ENCODE measurements at places on chromosomes 3 and 15.

- DNase-seq: peak; percentile 80
Measured at GRCh38 chr15:84818261-84819131, 1.3 kb downstream of the ALPK3 start.

DNA sequence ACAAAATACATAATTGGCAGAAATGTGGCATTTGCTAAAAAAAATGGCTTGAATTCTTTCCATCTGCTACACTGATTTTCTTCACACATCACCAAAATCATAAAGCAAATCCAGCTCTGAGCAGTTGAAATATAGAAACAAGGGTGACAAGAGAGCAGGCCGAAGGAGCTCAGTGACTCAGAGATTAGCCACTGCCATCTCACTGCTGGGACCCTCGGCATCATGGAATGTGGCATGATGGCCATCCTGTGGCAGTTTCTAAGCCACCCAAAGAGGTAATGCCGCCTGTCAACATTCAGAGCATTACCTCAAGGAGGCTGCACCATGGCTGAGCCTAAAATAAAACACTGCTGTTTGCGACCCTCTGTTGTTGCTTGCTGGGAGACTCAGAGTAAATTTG, 80.5 kb upstream of the OSBPL11 start:
- DNase-seq: no peak

- no peak for DNase-seq
Measured at GRCh38 chr15:66482539-66482938, 15.0 kb downstream of the SNAPC5 start.

GRCh38 chr3:12774619-12775018, 15.6 kb upstream of the TMEM40 start:
- DNase-seq: no peak

DNA sequence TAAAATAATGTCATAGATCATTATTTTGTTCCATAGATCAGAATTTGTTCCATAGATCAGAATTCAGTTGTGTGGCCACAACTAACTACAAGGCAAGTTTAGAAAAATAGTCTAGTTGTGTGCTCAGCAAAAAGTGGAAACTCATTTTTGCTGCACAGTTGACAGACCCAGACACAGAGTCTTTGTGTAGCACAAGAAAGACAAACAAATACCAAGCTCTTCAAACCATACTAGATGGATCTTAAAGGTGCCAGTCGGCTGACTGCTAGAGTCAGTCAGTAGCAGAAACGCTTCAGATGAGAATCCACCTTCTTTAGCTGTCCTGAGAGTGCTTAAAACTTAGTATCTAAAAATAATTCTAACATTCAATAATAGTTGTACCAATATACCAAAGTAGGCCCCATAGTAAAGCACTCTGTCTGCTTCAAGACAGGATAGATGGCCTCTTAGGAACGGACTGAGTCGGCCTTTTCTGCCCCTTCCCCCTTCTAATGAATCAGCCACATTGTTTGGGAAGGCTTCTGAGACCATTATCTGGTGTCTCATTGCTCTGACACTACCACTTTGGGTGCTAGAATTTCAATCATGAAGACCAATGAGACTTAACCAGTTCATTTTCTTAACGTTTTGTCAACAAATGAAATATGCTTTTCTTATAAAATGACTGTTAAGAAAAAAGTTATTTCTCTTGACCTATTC, 27.7 kb upstream of the SLC4A7 start:
- DNase-seq: no peak

GRCh38 chr3:112123548-112123947, 9.5 kb downstream of the GCSAM start:
- no peak for DNase-seq

DNA sequence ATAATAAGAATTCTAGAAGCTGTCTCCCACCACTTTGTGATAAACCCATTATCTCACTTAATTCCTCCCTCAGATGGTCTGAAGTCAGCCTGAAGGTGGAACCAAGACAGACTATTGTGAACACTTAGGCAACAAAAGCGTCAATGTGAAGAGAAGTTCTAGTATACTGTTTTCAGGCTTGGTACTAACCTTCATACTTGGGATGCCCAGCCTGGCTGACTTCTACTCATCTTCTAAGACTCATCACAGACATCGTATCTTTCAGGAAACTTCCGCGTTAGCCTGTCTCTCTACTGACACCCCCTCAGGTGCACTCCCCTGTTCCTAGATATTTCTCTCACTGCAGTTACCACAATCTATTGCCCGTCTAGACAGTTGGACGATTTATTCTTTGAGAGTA, 201.2 kb downstream of the SATB1 start:
- DNase-seq: no peak

- no peak for DNase-seq
Measured at GRCh38 chr15:86165265-86166211, 85.9 kb downstream of the AGBL1 start.

- DNase-seq: no peak
Measured at GRCh38 chr15:91924183-91924582, 70.7 kb downstream of the SLCO3A1 start.

DNA sequence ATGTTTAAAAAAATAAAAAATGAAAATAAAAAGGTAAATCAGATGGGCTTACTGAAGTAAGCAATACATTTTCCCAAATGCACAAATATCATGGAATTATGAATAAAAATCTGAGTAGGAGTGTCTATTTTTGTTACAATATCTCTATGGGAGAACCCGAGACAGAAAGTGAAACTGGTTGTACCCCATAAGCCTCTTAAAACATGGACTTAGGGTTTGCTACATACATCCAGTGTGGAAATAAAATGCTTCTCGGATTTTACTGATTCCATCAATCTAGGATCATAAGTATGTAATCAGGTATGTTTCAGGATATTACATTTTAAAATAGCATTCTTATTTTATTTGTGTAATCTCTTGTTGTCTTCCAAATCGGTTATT, 177.8 kb upstream of the CDIN1 start:
- no peak for DNase-seq

GRCh38 chr3:160474416-160474838, 24.8 kb upstream of the TRIM59 start:
- DNase-seq: peak; percentile 40

GRCh38 chr3:150225986-150226385, 182.1 kb upstream of the TSC22D2 start:
- peak; percentile 60 for DNase-seq

GRCh38 chr3:53841296-53841695, 4.9 kb downstream of the CHDH start:
- no peak for DNase-seq

DNA sequence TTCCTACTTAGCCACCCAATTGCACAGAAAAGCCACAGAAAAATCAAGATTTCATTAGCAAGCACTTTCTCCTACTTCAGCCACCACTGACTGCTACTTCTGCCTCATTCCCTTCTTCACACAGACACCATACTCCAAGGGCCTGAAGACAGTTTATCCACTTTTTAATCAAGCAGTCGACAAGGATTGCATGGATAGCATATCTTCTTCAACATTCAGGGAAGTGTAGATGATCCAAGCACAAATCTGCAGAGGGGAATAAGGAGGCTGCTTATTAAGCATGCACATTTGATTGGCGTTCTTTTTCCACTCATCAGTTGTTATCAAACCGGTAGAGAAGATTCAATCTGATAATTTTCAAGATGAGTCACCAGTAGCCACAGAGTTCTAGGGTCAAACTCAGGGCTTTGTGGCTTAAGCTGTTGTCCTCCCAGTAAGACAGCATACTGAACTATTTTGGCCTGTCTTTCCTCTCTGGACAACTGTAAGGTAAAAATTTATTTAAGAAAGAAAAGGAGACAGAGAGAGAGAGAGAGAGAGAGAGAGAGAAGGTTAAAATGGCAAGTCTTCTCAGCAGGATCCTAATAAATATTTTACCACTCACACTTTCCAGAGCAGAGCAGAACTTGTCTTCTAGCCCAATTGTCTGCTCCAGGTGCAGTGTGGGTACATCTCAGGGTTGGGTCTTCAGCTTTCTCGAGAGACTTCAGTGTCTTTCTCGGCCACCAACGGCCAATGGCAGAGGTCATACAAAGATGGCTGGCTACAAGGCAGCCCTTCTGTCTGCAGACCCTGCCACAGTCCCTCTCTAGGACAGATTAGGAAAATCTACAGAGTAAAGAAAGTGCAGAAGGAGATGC, 80.6 kb upstream of the BHLHE40 start:
- no peak for DNase-seq

DNA sequence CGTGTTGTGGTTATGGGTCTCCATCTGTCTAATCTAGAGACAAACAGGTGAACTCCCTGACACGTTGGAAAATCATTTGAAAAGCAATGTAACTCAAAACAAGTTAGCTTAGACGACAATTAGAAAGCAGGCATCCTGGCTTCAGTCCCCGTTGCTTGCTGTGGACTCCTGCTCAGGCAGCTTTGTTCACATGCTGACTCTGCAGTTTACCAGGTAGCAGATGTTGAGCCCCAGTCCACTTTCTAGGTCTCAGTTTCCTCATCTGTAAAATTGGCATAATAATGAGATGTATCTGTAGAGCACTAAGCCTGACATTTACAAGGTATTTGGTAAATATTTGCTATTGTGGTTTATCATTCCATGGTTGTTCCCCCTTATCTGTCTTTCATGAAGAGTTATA, 327.2 kb upstream of the CHRM5 start:
- no peak for DNase-seq

DNA sequence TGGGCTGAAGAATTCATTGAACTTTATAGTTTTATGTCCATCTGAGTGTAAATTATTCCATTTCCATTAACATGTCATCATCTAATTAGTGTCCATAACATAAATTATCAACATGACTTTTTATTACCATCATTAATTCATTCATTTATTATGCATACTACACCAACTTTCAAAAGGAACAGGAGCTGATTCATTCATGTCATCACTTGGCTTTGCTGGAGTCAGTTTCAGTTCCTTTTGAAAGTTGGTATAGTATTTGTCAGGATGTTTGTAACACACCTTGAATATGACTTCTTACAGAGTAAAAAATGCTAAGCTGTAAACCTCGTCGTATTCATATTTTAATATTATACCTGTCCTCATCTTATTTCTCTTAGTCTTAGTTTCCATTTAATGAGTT, 298.0 kb upstream of the RBMS3 start:
- no peak for DNase-seq

DNA sequence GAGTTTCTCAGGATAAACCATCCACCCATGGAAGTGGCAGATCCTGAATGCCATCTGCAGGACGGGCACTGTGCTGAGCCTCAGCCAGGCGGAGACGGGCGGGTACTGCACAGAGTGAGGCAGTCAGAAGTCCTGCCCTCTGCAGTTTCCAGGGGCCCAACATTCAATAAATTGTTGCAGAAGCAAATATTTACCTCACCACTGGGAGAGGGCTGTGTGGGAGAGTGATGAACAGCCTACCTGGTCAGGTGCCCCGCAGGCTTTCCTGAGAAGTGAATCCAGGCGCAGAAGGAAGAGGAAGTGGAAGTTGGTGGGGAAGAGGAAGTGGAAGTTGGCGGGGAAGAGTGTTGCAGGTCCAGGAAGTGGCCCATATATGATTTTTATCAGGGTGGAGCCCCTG, 100.8 kb downstream of the SLCO3A1 start:
- DNase-seq: no peak

DNA sequence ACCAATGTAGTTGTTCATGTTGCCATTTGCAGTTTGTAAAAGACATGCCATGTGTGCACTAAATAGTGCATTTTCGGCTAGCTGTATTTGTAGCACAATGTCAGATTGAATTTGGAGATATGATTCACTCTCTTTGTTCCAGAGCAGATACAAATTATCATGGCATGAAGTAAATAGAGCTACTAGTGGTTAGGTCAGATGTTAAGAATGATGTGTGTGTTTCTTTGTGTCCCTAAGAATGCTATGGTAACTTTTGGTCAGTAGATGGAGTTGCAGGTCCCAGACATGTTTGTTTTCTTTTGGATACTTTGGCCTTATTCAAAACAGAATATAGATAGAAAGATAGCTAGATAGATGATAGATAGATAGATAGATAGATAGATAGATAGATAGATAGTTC, 595.8 kb downstream of the NLGN1 start:
- DNase-seq: peak; percentile 32

- DNase-seq: no peak
Measured at GRCh38 chr3:173351886-173352285, 45.7 kb upstream of the NLGN1 start.

DNA sequence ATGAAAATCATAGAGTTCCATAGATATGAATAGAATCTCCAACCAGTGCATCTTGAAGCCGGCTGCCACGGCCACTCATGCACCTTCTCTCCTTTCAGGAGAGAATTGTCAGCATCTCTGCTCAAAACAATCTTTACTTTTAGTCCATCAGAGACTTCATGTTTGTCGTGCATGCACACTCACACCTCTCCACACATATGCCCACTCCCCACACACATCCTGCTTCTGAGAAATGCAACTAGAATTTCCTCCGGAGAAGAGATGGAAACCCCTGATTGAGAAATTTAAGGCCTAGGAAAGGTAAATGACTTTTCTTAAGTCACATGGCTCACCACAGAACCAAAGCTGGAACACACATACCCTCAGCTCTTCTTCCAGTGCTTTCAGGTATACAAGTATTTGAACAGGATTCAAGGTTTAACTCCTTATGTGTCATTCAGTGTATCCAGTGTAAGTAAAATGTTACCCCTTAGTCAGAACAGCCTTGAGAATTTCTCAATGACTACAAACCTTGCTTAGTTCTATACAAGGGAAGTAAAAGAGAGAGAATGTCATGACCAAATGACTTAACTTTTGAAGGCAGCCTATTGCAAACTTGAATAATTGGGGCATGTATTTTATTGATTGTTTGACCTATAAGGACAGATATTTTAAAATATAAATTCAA, 69.1 kb upstream of the TSEN2 start:
- DNase-seq: no peak

- no peak for DNase-seq
Measured at GRCh38 chr15:25810631-25811091, 52.5 kb downstream of the ATP10A start.

DNA sequence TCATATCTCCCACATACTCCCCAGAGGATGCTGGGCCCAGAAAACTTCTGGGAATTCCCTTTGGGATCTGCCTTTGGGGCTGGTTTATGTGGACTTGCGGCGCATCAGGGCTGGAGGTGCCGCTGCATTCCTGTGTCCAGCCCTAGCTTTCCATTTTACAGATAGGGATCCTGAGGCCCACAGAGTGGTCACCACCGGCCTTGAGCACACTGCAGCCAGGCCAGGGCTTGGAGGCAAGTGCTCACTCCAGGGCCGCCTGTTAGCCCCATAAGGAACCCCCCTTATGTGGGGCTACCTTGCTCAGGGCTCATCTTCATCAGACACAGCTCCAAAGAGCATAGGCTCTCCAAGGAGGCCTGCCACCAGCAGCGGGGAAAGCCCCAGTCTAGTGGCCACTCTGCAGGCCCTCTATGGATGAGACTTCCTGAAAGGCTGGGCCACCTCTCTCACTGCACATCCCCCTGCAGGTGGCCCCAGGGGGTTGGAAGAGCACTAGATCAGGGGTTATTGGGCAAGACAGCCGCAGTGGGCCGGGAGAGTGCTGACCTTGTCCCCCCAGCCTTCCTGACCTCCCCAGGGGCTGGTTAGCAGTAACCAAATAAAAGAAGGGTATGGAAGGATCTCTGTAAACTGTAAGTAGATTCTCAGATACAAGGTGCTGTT, 9.2 kb upstream of the ATP2B2 start:
- DNase-seq: no peak
